ENCODE measurements at places on chromosomes 11 and 22.

DNA sequence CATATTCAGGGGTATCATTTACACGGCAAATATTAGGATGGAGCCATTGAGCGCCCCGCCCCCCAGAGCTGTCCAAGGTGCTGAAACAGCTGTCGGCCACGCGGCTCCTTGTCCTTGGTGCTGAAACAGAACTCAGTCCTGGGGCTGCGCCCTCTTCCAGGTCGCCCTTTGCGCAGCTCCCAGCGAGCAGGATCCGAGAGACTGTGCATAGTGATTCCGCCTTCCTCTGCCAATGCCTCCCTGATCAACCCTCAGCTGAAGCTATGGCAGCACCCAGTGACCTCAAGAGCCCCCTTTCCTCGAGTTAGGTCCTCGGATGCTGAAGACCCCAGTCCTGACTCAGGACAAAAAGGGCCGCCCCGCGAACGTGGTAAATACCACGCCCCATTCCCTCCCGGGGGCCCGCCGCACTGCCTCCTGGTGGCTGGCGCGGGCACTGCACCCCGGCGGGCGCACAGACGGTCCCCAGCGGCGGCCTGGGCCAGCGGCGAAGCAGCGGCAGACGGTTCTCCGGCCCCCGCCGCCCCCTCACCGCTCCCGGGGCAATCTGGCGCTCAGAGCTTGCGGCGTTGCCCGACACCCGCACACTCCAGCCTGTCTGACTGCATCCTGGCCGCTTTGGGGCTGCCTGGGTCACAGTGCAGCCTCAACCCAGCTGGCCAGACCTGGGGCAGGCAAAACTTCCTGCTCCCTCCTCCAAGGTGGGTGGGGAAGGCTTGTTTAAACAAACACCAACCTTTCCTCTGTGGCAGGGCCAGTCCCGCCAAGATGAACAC is 13.4 kb downstream of the SYT7 start:
- peak; percentile 80 for DNase-seq

- DNase-seq = no peak
Observed at GRCh38 chr11:81993755-81994154, 739.9 kb downstream of the FAM181B start.

GRCh38 chr11:28951191-28951590 is 843.0 kb downstream of the METTL15 start:
- no peak for DNase-seq

- DNase-seq = no peak
Observed at GRCh38 chr11:69953356-69953755, 124.8 kb upstream of the ANO1 start.

DNA sequence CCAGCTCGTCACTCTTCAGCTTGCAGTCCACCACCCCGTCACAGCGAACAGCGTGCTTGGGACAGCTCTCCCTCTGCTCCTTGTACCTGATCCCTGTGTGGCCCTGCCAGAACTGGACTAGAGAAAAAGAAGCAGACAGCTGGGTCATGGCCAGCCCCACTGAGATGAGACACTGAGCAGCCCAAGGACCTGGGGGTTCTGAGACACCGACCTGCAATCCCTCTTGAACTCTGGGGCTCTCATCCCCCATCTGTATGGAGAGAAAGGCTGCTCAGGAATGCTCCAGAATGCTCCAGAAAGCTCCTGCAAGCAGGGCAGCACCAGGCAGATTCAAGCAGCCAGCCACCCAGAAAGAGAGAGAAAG is 14.8 kb downstream of the TMPRSS13 start:
- no peak for DNase-seq

DNA sequence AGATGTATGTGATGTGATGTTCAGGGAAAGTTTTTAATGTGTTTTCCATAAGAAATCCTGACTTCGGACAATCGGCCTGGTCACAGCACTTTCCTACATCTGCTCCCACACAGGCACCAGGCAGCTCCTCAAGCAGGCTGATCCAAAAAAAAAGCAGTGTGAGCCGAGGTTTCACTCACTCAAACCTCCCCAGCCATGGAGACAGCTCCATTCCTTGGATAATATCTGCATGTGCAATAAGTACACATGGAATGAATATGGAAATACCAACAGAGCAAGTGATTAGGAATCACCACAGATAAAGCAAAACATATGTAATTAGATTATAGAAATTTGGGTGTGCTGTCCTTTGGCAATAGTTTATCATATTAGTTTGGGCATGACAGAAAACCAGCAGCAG is 88.8 kb upstream of the API5 start:
- DNase-seq = no peak

DNA sequence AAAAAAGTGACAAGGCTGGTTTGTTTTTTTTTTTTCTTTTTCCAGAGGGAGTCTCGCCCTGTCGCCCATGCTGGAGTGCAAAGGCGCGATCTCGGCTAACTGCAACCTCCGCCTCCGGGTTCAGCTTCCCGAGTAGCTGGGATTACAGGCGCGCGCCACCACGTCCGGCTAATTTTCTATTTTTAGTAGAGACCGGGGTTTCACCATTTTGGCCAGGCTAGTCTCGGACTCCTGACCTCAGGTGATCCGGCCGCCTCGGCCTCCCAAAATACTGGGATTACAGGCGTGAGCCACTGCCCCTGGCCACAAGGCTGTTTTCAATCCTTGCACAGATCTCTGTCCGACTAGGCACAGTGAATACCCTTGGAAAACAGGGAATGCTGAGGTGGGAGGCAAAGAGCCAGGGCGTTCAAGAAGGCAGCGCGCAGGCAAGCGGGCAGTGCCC is 566 bp downstream of the ATP6V1E1 start:
- DNase-seq = peak; percentile 45

All from inflammatory macrophage (primary cell).